ENCODE measurements at places on chromosomes 7 and 10. TPM values are rescaled to one million over a fixed set of nuclear protein-coding genes. Genes with fewer than 3 reads are reported as not detected.

GRCh38 chr10:70742537-70743429 lies 42.4 kb downstream of the TBATA start:
- H3K27me3 ChIP-seq: no peaks in the 10 kb centered on the region
- no peak overlapping the region for H3K27ac ChIP-seq
- peak; percentile 96 for DNase-seq

- H3K27me3 ChIP-seq: no peaks in the 10 kb centered on the region
- H3K27ac ChIP-seq: no peak overlapping the region
- H3K4me3 ChIP-seq: no peak overlapping the region
- H3K4me1 ChIP-seq: no peaks in the 10 kb centered on the region
These were observed 21.2 kb downstream of the CALML5 start for GRCh38 chr10:5477948-5478693.

GRCh38 chr7:44764081-44764480 lies 15.4 kb downstream of the ZMIZ2 start:
- H3K4me1 ChIP-seq: no peaks in the 10 kb centered on the region
- no peaks in the 10 kb centered on the region for H3K27me3 ChIP-seq
- H3K36me3 ChIP-seq: peaks cover 20% of the 10 kb centered on the region
- DNase-seq: no peak
- H3K4me3 ChIP-seq: no peak overlapping the region

GRCh38 chr10:61391281-61391680 lies 61.9 kb downstream of the TMEM26 start:
- no peaks in the 10 kb centered on the region for H3K27me3 ChIP-seq
- H3K4me3 ChIP-seq: no peak overlapping the region
- H3K36me3 ChIP-seq: no peaks in the 10 kb centered on the region
- no peak for DNase-seq
- H3K27ac ChIP-seq: no peak overlapping the region
- no peaks in the 10 kb centered on the region for H3K4me1 ChIP-seq

DNA sequence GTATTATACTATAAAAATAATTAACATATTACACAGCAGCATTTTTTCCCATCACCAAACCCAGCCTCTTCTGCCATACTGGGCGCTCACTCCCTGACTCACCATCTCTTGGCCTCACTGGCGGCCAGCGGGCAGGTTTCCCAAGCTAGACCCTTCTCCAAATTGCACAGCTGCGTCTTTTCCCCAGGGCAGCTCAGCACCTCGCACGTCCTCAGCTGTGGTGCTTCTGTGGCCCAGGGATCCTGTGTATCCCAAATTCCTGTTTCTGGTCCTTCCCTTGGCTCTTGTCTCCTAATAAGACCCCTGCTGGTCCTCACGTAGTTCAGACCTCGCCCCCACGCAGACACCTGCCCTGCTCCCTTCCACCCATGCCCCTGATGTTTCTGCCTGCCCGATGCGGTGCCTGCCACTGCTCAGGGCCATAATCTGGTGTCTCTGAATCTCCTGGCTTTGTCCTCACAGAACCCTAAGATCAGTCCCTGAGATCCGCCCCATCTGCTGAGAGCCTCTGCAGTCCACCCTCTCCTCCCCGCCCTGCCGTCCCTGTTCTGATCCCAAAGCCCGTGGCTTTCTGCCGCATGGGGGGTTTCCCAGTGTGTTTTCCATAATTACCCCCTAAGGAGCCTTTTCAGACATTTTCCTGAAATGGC lies 290.1 kb downstream of the TCERG1L start:
- no peaks in the 10 kb centered on the region for H3K27me3 ChIP-seq
- no peaks in the 10 kb centered on the region for H3K4me1 ChIP-seq
- H3K27ac ChIP-seq: no peak overlapping the region
- no peaks in the 10 kb centered on the region for H3K36me3 ChIP-seq
- no peak overlapping the region for H3K4me3 ChIP-seq
- DNase-seq: no peak

- peak overlapping the region; percentile 99 for H3K27ac ChIP-seq
- peak overlapping the region; percentile 26 for H3K4me3 ChIP-seq
- peaks cover 5% of the 10 kb centered on the region for H3K4me1 ChIP-seq
- no peaks in the 10 kb centered on the region for H3K36me3 ChIP-seq
- no peak for DNase-seq
- H3K27me3 ChIP-seq: no peaks in the 10 kb centered on the region
These were observed 751 bp upstream of the GTPBP10 start for GRCh38 chr7:90345595-90346335.

DNA sequence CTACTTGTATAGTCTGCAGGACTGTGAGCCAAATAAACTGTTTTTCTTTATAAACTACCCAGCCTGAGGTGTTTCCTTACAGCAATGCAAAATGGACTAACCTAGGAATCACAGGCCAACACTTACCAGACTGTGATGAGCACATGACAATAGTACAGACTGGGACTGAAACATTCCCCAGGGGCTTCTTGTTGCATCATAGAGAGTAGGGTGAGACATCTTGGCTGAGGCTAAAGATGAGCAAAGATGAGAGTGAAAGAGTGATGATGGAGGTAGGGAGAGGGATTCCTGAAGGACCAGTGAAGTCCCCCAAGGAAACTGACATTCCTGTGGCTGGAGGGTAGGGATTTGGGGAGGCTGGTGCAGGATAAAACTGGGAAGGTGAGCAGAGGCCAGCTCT lies 194.4 kb downstream of the TPST1 start:
- H3K4me1 ChIP-seq: no peaks in the 10 kb centered on the region
- no peak overlapping the region for H3K27ac ChIP-seq
- no peak for DNase-seq
- H3K36me3 ChIP-seq: peaks cover 2% of the 10 kb centered on the region
- H3K4me3 ChIP-seq: no peak overlapping the region

DNA sequence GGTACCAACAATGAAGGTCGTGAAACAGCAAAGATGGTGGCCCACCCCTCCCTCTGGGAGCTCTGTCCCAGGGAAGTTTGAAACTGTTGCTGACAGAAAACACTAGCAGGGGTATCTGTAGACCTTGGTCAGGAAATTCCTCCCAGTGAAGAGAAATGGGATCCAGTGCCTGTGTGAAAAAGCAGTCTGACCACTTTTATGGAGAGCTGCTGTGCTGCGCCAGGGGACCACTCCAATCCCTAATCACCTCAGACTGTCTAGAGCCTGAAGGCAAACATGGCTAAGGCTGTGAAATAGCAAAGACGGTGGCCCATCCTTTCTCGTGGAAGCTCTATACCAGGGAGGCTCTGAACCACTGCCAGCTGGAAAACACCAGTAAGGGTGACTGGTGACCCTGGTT lies 38.3 kb upstream of the TMEM140 start:
- DNase-seq: peak; percentile 60
- H3K36me3 ChIP-seq: no peaks in the 10 kb centered on the region
- no peak overlapping the region for H3K27ac ChIP-seq
- no peak overlapping the region for H3K4me3 ChIP-seq
- no peaks in the 10 kb centered on the region for H3K27me3 ChIP-seq
- H3K4me1 ChIP-seq: no peaks in the 10 kb centered on the region

DNA sequence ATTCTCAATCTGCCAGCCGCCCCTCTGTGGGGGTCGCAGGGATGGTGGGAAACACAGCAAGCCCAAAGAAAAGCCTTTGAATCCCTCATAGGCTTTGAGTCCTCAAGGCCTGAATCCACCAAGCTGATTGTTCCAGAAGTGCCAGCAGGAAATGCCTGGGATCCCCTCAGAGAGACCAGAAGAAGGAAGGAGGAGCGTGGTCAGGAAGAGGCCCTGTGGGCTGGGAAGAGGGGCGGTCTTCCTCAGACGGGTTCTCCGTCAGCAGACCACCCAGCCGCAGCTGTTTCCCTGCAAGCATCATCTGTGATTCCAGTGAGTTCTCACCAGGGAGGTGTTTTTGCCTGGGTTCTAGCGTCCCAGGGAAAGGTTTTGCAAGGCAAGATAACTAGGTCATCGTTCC lies 190.0 kb upstream of the KLF6 start:
- no peak overlapping the region for H3K4me3 ChIP-seq
- no peak overlapping the region for H3K27ac ChIP-seq
- H3K4me1 ChIP-seq: no peaks in the 10 kb centered on the region
- H3K27me3 ChIP-seq: no peaks in the 10 kb centered on the region
- H3K36me3 ChIP-seq: no peaks in the 10 kb centered on the region

DNA sequence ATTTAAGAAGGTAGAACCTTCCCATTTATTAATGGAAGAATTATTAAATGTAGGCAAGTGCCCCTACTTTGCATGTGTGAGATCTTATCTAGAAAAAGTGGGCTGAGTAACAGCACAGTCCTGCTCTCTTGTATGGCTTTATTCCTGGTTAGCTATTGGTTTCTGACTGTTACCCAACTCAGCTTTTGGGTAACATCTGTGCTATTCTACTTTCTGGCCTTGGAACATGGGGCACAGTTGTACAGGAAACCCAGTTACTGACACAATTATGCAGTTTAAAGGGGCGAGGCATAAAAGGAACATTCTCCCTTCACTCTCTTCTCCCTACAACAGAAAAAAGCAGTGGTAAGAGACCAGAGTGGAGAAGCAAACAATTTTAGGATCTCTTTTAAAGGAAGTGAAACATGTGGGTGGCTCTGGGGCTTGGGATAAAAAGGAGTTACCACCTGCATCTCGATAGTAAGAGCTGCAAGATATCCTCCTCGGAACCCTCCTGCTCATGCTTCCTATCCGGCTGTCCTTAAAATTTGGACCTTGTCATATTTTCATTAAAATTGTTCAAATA lies 16.0 kb downstream of the NUDT5 start:
- H3K27ac ChIP-seq: no peak overlapping the region
- no peaks in the 10 kb centered on the region for H3K27me3 ChIP-seq

DNA sequence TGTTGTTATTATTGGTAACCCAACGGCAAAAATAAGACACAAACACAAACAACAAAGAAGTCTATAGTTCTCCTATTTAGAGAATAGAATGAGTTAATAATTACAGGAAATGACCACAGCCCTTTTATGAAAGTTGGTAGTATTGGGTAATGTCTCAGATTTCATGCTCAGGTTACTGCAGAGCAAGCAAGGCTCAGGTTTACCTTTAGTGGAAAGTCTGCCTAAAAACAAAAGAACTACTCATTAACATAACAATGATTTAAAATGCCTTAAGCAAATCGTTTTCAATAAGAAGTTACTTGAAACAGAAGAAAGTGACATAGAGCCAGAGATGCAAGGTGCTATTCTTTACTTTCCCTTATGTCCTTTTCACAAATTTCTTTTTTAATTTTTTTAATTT lies 441.2 kb downstream of the PLXDC2 start:
- H3K36me3 ChIP-seq: peaks cover 32% of the 10 kb centered on the region
- H3K4me1 ChIP-seq: peaks cover 14% of the 10 kb centered on the region
- no peak overlapping the region for H3K27ac ChIP-seq
- no peak for DNase-seq
- no peaks in the 10 kb centered on the region for H3K27me3 ChIP-seq

DNA sequence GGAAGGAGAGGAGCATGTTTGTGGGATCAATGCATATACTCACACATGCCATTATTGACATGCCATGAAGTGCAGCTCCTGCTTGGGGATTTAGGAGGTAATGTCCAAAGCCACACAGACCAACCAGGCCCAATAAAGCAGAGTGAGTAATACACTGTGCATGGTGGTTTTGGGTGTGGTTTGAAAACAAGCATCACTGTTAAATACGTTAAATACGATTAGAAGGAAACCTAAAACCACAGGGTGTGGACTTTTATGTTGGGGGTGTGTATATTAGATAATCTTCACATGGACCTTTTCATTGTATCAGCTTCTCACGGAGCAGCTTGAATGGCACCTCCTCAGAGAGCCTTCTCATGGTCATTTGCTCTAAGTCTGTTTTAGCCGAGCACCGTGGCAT lies 10.4 kb upstream of the EIF3A start:
- no peaks in the 10 kb centered on the region for H3K36me3 ChIP-seq
- DNase-seq: no peak
- no peaks in the 10 kb centered on the region for H3K27me3 ChIP-seq
- no peak overlapping the region for H3K27ac ChIP-seq
- H3K4me3 ChIP-seq: no peak overlapping the region
- H3K4me1 ChIP-seq: no peaks in the 10 kb centered on the region

- peaks cover 2% of the 10 kb centered on the region for H3K36me3 ChIP-seq
- no peaks in the 10 kb centered on the region for H3K27me3 ChIP-seq
- no peak overlapping the region for H3K4me3 ChIP-seq
- H3K4me1 ChIP-seq: no peaks in the 10 kb centered on the region
- H3K27ac ChIP-seq: no peak overlapping the region
These were observed 66.1 kb upstream of the CYP2C18 start for GRCh38 chr10:94617389-94617944.

DNA sequence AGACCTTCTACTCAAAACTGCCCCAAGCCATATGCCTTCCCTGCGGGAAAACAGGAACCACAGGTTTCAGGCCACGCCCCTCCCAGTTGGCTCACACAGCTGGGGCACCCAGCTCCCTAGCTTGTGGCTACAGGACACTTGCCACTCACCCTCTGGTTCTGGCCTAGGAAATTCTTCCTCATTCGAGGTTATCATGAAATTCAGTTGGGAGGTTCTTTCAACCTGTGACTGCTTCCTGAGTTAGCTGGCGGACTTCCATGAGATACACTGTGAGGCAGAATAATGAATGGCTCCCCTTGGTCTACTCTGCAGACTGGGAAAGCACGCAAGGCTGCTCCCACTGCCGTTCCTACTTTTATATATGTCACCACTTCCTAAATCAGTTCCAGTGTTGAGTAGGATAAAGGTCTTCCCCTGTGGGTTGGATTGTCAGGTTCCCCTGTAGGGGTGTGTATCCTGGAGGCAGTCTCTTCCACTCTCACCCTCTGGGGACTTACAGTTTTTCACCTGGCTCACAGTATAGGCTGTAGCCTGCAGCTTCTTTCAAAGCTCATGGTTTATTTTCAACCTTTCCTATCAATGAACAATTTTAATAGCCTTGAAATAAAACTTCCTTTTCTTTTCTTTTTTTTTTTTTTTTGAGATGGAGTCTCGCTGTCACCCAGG lies 37.0 kb downstream of the GPR22 start:
- H3K36me3 ChIP-seq: no peaks in the 10 kb centered on the region
- H3K4me3 ChIP-seq: no peak overlapping the region
- H3K27ac ChIP-seq: no peak overlapping the region

- H3K27ac ChIP-seq: no peak overlapping the region
- H3K27me3 ChIP-seq: no peaks in the 10 kb centered on the region
- H3K4me1 ChIP-seq: no peaks in the 10 kb centered on the region
- no peak overlapping the region for H3K4me3 ChIP-seq
These were observed 60.8 kb downstream of the OGDH start for GRCh38 chr7:44667190-44667589.

GRCh38 chr10:47225219-47225927 lies 74.6 kb upstream of the GDF10 start:
- DNase-seq: no peak
- no peaks in the 10 kb centered on the region for H3K4me1 ChIP-seq
- H3K4me3 ChIP-seq: no peak overlapping the region
- H3K27me3 ChIP-seq: no peaks in the 10 kb centered on the region
- no peaks in the 10 kb centered on the region for H3K36me3 ChIP-seq

The DGKI gene
- total RNA-seq: 0.52 TPM

The GNAT3 gene
- total RNA-seq: not detected

The NPSR1 gene
- total RNA-seq: not detected

The GNGT1 gene
- total RNA-seq: not detected

The FGFR2 gene
- total RNA-seq: 64.2 TPM

The PIP gene
- 1.5 TPM for total RNA-seq

The ASB4 gene
- total RNA-seq: 0.74 TPM

The HOXA6 gene
- 7.7 TPM for total RNA-seq

The GPR37 gene
- total RNA-seq: 1.1 TPM

The SPDYE6 gene
- not detected for total RNA-seq

The ZWINT gene
- total RNA-seq: 9.0 TPM
